ENCODE measurements at places on chromosomes 5 and 9. TPM values are rescaled to one million over a fixed set of nuclear protein-coding genes. Genes with fewer than 3 reads are reported as not detected.

The NR2F1 gene
- 71.6 TPM for total RNA-seq

The TJP2 gene
- 221 TPM for total RNA-seq

The CLPTM1L gene
- total RNA-seq, result 75.2 TPM

The GPBP1 gene
- total RNA-seq, result 56.1 TPM

The GDA gene
- total RNA-seq, result not detected

The FABP6 gene
- not detected for total RNA-seq

The SLC36A3 gene
- not detected for total RNA-seq

The FAT2 gene
- total RNA-seq, result 0.25 TPM

The BARHL1 gene
- total RNA-seq, result not detected

The PTGS1 gene
- total RNA-seq, result 36.8 TPM

The UBTD2 gene
- 17.7 TPM for total RNA-seq

The NUTM2F gene
- not detected for total RNA-seq

The ZBED3 gene
- 7.7 TPM for total RNA-seq

DNA sequence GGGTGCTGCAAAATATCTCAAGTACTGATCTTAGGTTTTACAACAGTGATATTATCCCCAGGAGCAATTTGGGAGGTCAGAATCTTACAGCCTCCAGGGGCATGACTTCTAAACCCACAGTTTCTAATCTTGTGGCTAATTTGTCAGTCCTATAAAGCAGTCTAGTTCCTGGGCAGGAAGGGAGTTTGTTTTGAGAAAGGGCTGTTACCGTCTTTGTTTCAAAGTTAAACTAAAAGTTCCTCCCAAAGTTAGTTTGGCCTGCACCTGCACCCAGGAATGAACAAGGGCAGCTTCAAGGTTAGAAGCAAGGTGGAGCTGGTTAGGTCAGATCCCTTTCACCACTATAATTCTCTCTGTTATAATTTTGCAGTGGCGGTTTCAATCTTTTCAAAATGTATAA lies 81.7 kb downstream of the SFXN1 start:
- DNase-seq, result no peak

DNA sequence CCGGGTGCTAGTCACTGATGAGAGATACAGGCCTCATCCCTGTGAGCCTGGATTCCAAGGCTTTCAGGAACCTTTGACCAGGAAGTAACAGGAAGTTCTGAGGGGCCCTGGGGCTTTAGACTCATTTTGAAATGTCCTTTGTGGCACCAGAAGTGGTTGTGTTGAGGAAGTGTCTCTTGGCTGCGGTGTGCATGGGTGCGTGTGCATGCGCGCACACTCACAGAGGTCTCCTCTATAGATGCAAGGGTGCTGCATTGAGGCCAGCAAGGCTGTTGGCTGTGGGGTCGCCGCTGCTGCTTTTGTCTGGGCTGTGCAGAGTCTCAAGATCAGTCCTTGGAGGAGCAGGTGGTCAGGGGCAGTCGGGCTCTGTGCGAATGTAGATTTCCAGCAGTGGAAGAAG lies 7.6 kb downstream of the RAB24 start:
- DNase-seq, result no peak

GRCh38 chr5:58235299-58235698 lies 224.6 kb downstream of the PLK2 start:
- DNase-seq, result no peak

- no peak for DNase-seq
Measured at GRCh38 chr5:17185773-17186172, 31.7 kb upstream of the BASP1 start.

GRCh38 chr9:121133104-121133816 lies 58.5 kb downstream of the CNTRL start:
- DNase-seq, result no peak

DNA sequence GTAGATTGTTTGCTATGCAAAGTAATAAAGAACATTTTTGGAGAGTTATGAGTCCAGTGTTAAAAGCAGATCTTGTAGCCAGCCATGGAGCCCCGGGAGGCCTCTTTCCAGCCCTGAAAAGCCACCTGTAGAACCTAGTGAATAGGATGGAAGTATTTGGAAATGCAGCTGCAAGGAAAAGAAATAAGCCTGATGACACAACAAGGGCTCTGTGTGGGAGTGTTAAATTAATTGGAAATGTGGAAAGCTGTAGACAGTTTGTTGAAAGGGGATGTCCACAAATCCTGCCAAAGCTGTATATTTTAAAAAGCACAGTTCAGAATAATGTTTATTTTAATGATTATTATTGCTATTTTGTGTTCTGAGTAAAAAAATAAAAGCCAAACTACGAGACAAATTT lies 152.5 kb upstream of the GHR start:
- DNase-seq, result no peak

DNA sequence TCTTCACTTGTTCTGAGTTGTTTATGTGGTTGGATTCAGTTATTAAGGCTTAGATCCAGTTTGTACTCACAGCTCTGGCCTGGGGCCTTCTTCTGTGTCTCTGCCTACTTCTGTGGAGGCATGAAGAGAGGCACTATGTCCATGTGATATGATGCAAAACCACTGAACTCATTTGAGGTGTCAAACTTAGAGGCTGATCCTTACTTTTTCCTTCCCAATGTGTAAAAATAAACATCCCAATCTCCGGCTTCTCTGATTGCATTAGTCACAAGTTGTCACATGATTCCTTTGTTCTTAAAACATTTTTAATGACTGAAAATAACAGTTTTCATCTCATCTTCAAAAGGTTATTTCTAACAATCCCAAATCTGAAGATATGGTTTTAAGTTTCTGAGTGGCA lies 276.0 kb upstream of the RGMB start:
- no peak for DNase-seq

DNA sequence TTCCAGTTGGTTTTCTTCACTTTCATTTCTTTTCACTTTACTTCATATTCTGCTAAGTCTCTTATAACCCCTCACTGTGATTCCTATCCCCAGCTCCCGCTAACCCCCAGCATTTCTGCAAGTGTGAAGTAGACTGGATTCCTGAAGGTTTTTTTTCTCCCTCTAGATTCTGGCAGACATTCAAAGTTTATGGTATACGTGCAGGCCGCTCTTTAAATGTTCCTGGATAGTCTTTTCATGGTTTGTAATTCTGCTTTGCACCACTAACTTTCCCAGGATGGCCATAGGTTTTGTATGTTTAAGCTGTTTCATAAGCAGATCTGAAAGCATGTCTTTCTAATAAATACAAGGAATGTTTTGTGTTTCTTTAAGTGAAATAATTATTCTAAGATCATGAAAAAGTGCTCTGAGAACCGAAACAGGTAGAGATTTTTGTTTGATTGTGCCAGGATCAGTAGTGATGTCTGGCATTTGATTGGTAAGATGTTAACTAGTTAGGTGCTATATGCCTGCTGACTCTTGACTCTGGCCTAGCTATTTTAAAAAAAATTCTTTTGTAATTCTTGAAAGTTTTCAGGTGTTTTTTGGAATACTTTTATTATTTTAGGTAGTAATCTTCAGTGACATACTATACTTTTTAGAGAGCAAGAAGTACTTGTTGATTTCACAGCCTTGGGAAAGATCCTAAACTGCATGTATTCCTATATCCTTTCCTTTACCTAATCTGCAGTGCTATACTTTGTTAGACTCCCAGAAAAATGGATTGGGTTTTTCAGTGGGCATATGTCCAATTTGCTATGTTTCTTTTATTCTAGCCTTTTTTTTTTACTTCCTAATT lies 29.7 kb downstream of the CNOT6 start:
- DNase-seq, result no peak

DNA sequence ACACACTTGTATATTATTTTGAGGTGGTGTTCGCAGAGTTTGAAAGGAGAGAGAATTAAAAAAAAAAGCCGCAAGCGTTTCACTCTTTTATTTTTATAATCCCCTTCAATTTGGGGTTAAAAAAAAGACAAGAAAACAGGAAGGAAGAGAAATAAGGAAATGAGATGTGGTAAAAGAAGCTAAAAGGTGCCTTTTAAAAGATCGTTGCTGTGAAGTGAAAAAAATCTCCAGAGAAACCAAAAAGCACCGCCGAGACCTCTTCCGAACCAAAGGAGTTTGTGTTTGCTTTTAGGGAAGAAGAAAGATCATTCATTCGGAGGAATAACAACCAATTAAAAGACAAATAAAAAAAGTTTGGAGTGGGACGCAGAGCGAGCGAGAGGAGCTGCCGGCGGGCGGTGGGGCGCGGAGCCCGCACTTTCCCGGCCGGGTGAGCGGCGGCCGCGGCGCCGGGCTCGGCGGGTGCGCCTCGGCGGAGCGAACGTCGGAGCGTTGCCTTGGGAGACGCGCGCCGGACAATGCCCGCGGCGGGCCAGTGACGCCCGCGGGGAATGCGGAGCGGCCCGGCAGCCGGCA lies 355 bp downstream of the TLE4 start:
- DNase-seq, result no peak

DNA sequence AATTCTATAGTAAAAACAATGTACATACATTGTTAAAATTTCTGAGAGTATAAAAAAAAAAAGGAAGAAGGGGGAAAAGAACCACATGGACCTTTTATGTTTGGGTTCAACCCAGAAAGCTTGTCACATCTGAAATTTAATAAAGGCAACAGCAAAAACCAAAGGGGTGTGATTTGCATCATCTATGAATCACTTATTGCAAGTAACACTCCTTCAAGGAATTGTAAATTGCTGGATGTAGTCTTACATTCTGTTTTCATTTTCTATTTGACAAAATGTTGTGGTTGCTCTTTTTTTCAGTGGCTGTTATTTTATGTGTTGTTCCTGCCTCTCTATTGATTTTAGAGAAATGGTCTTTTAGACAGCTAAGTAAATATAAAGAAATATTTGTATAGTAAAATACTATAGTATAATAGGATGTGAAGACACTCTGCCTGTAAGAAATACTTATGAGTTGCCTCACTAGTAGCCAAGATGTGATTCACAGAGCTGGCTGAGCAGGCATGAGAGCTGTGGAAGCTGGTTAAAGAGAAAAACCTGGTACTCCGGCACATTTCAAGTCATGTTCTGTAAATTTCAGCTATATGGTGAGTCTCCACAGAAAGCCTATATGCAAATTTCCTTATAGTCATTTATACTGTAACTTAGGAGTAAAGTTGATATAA lies 131.1 kb upstream of the CNTLN start:
- no peak for DNase-seq

GRCh38 chr5:163695830-163696578 lies 190.6 kb downstream of the MAT2B start:
- no peak for DNase-seq

DNA sequence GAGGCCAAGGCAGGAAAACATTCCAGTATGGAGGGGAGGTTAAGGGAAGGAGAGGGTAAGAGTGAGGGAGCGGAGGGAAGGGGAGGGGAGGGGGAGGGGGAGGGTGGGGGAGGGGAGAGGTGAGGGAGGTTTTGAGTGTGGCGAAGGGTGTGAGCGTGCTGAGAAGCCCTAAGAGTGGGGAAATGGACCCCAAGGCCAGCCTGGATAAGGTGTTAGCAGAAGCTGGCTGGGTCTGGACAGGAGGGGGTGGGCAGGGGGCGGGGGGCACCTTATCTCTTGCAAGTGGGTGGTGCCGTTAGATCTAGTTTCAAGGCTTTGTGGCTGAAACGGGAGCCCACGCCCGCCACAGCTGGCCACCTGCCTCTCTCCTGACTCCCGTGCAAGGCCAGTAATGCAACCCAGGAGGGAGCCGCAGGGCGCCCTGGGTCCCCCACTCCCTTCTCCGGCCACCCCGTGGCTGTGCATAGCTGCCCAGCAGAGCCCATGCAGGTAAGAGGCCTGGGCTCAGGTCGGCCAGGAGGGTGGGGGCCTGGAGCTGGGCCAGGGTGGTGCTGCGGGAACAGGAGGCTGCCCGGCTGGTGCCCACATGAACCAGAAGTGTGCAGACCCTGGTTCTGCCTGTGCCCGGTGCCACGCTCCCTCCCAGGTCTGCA lies 677 bp downstream of the RNF224 start:
- DNase-seq, result no peak

DNA sequence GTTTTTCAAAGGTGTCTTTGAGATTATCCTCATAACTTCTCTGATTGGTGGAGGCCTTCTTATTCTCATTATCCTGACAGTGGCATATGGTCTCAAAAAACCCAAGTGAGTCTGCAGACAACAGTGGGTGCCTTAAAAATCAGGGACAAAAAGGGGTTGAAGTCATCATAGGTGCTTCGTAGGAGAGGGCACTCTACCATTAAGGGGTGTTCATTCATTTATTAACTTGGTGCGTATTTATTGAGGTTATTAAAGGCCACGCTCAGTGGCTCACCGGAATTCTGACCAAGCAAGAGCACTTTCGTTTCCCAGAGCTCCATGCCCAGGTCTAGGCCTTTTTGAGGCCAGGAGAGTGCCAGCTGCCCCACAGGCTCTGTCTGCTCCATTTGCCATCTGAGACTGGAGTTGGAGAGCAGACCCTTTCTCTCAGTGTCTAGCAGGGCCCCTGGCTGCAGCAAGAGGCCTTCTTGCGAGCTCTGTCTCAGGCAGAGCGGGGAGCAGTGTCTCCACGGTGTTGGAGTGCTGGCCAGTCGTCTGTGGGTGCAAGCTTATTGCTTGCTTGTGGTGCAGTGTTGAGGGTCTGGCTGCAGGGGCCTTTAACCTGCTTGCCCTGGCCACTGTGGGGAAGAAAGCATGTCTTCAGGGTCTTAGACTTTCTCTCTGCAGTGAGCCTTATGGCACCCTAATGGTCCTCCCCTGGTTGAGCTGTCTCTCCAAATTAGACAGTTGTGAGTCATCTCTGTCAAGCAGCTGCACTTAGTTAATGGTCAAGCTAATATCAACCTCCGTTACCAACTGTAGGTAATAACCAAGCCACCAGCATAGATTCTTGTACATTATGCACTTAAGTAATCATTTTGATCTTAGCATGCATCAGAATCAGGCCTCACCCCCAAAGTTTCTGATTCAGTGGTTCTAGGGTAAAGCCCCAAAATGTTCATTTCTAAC lies 62.6 kb downstream of the IL31RA start:
- no peak for DNase-seq

- DNase-seq, result no peak
Measured at GRCh38 chr5:142947427-142947709, 177.2 kb downstream of the ARHGAP26 start.

DNA sequence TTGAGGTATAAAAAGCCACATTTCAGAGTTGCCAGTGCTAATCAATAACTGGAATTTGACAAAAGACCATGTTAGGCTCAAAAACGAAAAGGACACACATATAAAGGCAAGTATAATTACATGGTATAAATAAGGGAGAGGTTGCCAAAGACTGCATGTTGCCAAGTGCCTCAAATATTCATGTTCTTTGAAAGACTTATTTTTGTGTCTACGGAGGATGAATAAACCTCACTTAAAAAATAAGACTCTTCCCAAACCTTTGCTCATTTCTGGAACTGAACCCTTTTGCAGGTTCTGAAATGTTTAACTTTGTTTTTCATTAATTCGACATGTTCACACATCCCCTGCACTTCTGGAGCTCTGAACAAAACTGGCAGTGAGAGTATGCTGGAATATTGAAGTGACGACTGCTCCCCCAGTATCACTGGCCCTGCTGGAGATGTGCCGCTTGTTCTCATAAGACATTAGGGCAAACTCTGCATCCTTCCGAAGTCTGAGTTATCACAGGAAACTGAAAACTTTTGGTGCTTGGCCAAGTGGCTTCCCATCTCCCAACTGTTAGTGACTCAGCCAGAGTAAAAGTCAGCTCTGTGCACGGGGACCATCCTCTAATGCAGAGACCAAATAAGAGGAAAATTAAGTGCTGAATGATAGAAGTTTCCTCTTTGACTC lies 336.8 kb downstream of the GLIS3 start:
- DNase-seq, result peak; percentile 36

GRCh38 chr5:50958852-50959457 lies 292.5 kb downstream of the PARP8 start:
- no peak for DNase-seq

Data from omental fat pad (tissue), 4 donors.